ENCODE measurements at places on chromosomes 6 and 20.
A peak's percentile ranks its signal among the peaks of the same experiment; 100 is the strongest.

GRCh38 chr6:17013701-17014100 is 88.1 kb upstream of the STMND1 start:
- no peak for DNase-seq

DNA sequence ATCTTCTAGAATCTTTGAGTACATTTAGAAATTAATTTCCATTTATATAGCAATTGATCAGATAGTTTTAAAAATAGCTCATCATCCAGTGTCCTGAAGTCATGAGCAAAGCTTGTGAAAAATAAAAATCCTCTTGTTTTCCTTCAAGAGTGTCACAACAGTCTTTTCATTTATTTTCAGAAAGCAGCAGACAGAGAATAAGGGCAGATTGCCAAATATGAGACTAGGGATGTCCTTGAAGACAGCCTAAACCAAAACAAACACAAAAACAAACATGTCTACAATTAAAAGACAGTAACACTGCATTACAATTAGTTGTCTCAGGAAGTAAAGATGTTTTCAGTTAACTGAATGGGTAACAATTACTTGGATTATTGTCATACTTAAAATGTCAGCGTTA is 682.8 kb downstream of the TFAP2A start:
- DNase-seq = no peak

DNA sequence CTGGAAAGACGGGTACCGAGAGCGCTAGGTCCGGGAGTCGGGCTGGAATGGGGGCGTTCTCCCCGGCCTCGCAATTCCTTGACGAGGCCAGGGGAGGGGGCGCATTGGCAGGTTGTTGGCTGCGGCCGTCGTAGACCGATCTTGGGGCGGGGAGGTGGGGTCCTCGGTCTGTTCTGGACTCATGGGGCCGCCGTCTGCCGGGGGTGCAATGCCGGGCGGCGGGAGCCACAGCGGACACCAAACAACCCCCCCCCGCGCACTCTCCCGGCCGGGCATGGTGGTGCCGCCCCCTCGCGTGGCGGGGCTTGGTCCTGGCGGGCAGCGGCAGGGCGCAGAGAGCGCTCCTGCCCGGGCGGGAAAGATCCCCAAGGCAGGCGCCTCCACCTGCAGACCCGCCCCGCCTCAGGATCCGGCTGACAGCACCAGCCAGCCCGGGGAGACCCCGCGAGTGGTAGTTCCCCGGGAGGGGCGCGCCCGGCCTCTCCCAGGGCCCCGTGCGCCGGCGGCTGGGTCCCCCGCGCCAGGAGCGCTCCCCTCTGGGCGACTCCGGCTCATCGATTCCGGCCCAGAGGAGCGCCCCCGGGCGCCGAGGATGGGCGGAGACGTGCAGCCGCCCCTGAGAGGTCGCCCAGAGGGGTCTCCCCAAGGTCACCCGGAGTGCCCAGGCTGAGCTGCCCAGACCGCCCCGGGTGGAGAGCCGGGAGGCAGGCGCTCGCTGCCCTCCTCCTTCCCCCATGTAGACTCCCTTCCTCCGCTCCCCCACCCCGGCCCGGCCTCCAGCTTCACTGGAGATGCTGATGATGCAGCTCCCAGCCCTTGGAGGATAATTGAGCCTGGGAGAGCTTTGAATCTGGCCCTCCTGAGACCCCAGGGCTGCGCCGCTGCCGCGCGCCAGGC is 709 bp downstream of the PPP1R16B start:
- peak; percentile 40 for DNase-seq

DNA sequence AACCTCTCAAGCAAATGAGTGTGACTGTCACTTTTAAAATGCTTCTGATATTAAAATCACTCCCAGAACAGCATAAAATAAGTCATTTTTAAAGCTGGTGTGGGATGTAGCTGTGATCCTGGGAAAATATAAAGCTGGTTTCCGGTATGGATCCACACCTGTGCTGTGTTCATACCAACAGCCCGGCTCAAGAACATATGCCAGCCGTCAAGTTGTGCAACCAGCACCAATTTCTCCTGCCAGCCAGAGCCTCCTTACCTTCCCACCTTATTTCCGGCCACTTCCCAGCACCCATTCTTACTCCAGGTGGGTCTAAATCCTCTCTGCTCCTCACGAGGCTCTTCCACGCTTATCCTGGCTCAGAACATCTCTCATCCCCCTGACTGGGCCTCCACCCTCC is 50.9 kb upstream of the RPS6KA2 start:
- no peak for DNase-seq

GRCh38 chr6:140581601-140582000 is 1207.2 kb upstream of the CITED2 start:
- no peak for DNase-seq
